NCI-H1694 (cell line): ENCODE measurements at places on chromosomes 3 and 15.

- no peak for DNase-seq
Measured at GRCh38 chr3:114739627-114740026, 407.5 kb downstream of the ZBTB20 start.

- DNase-seq = no peak
Measured at GRCh38 chr3:108251265-108251664, 29.0 kb upstream of the IFT57 start.

GRCh38 chr15:100266166-100266565 lies 75.6 kb downstream of the ADAMTS17 start:
- no peak for DNase-seq

GRCh38 chr15:70525551-70525950 lies 237.8 kb downstream of the UACA start:
- no peak for DNase-seq

DNA sequence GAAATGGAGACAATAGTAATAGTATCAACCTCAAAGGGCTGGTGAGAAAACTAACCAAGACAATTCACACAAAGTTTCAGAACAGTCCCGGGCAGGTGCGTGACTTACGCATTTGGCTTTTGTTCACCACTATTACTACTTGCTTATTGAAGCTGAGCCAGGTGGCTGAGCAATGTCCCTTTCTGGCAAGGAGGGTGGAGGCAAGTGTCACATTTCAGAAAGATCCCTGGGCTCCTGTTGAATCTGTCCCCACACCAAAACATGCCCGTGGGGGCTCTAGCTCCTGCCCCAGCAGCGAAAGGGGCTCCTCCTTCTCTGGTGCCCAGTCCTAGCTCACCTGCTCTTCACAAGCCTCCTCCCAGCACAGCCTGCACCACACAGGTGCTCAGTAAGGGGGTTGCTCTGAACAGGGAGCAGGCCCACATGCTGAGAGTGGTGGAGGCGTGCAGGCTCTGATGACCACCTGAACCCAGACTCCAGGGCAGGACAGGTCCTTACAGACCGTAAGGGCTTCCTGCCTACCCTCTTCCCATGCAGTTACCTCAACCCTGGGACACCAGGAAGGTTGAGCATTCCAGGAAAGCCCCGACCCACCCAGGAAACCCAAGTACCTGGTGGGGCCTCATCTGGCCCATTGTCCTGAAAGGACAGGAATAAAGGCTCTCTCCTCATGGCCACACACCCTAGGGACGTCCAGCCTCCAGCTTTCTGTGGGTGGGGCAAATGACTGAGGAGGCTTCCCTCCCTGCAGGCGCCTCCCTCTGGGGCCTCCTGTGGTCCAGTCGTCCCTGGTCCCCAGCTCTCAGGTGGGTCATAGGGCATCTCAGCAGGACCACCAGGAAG lies 32.6 kb downstream of the SEMA7A start:
- DNase-seq = no peak

DNA sequence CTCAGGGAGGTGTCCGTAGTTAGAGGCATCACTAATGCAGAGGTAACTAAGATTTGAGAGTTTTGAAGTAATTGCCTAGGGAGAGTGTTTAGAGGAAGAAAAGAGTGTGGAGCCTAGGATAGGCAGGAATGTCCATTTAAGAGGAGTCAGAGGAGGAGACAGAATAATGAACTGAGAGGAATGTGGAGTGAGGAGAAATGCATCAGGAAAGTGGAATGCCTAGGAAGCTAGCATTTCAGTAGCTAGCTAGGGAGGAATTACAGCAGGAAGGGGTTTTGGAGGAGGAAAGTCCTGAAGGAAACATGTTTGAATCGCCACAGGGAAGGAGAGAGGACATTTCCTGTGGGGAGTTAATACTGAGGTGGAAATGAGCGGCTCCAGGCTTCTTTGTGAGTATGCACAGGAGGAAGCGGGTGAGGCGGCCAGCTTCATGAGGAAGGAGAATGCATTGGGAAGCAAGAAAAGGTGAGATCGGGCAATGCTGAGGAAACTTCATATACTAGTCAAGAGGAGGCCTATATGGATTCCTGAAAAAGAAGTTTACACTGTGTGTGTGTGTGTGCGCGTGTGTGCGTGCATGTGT lies 154.3 kb downstream of the TMEM108 start:
- DNase-seq = no peak

DNA sequence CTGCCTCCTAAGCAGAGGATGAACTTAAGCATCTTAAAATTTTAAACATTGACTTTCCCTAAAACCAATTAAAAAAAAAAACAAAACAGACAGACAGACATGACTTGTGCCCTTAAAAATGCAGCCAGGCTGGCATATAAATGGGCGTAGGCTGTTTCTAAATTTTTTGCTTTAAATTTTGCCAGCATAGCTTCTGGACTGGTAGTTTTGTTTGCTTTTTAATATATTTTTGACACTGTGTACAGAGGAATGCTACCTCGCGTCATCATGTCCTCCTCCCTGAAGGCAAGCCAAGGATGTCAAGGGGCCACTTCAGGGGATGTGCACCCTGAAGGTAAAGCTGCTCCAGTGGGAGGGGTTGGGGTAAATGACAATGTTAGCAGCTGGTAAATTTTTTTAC lies 134.8 kb downstream of the PGPEP1L start:
- no peak for DNase-seq

DNA sequence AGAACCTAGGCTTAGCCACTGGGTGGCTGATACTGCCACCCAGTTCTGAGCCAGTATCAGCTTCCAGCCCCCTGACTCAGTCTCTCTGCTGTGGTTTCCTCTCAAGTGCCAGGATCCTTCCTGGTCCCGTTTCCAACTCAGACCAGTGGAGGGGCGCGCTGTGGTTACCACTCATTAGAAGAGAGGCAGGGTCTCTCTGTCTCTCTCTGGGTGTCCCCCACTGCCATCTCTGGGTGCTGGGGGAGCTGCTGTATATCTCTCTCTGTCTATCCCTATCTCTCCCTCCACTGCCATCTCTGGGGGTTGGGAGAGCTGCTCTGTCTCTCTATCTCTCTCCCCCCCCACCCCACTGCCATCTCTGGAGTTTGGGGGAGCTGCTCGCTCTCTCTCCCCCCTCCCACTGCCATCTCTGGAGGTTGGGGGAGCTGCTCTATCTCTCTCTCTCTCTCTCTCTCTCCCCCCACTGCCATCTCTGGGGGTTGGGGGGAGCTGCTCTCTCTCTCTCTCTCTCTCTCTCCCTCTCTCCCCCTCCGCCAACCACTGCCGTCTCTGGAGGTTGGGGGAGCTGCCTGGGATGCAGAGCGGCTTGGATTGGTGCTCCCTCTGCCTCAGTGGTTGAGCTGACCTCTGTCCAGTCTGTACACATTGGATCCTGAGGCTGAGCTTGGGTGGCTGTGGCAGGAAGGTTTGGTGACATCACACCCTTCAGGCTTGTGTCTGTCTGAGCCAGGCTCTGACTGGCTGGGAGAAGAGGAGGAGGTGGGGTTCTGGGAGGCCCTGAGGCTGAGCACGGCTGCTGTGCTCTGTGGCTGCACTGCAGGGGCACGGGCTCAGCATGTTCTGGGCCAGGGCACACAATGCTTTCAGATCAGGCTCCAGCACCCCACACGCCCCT lies 98.9 kb downstream of the APBA2 start:
- no peak for DNase-seq
